Cortex of kidney (tissue), 1 donor: ENCODE measurements at places on chromosomes 5 and 9.

DNA sequence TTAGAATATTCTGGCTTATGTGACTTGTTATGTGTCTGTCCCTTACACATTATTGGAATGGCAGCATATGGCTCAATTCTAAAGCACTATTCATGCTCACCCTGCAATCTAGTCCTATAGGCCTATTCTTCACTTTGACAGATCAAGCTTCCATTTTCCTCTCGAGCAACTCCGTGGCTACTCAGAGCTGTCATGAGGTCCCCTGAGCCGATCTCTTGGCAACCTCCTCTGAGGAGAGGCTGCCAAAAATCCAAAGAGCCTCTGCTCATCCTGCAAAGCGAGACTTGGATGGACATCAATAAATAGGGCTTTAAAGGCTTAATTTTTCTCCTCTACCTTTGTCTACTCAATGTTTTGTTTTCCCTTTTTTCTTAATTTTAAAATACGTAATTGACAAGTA is 163.8 kb downstream of the GABRB2 start:
- no peak for DNase-seq

- DNase-seq, result no peak
Observed at GRCh38 chr5:20230010-20230409, 242.0 kb upstream of the CDH18 start.

DNA sequence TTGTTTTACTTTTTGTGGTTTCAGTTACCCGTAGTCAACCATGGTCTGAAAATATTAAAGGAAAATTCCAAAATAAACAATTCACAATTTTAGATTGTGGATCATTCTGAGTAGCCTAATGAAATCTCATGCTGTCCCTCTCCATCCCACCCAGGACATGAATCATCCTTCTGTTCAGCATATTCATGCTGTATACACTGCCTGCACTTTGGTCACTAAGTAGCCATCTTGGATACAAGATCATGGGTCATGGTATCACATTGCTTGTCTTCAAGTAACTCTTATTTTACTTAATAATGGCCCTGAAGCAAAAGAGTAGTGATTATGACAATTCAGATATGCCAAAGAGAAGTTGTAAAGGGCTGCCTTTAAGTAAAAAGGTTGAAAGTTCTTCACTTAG is 536.5 kb upstream of the ACO1 start:
- DNase-seq, result no peak

GRCh38 chr5:31832966-31833365 is 194.0 kb downstream of the PDZD2 start:
- DNase-seq, result no peak

GRCh38 chr5:174303035-174303434 is 257.5 kb downstream of the NSG2 start:
- no peak for DNase-seq

DNA sequence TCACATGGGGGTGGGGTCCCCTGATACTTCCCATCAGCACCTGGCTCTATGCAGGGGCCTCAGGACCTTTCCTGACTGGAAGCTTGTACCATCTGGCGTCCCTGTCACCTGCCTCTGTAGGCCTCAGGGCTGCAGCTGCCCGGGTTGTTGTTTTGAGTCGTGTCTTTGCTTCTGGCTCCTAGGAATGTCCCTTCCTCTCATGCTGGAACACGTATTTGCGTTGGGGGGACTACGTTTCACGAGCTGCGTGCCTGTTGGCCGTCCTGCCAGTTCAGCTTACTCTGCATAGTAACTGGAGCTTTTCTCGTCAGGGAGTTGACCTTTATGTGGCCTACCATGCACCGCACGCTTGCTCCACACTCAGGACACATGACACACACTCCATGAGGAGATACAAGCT is 54.9 kb upstream of the IRX4 start:
- no peak for DNase-seq

- no peak for DNase-seq
Observed at GRCh38 chr5:81183811-81184748, 49.0 kb upstream of the CKMT2 start.

- DNase-seq, result no peak
Observed at GRCh38 chr9:101536938-101537337, 3.3 kb downstream of the RNF20 start.

DNA sequence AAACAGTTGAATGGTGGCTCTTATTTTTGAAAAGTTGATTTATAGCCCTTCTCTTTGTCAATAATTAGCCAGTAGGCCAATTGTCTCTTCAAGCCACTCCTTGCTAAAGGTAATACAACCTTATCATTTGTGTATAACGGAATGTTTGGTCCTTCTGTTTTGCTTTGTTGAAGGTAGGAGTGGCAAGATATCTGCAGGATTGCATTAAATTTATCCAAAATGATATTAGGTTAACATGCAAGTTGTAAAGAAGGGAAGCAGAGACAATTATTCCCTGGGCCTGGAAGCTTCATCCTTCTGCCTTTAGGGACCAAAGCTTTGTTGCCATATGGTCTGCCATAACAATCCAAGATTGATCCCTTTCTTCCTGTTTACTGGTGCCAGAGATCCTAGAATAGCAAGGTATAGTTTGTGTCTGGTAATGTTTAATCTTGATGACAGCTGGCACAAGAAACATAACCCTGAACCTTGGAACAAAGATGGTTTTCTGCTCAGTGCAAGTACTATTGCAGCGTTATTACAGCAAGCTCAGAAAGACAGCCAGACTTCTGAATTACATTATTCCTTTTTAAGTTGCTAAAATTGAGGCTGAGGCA is 15.5 kb upstream of the FSD1L start:
- no peak for DNase-seq

- no peak for DNase-seq
Observed at GRCh38 chr5:138466125-138466899, 1.0 kb downstream of the EGR1 start.

DNA sequence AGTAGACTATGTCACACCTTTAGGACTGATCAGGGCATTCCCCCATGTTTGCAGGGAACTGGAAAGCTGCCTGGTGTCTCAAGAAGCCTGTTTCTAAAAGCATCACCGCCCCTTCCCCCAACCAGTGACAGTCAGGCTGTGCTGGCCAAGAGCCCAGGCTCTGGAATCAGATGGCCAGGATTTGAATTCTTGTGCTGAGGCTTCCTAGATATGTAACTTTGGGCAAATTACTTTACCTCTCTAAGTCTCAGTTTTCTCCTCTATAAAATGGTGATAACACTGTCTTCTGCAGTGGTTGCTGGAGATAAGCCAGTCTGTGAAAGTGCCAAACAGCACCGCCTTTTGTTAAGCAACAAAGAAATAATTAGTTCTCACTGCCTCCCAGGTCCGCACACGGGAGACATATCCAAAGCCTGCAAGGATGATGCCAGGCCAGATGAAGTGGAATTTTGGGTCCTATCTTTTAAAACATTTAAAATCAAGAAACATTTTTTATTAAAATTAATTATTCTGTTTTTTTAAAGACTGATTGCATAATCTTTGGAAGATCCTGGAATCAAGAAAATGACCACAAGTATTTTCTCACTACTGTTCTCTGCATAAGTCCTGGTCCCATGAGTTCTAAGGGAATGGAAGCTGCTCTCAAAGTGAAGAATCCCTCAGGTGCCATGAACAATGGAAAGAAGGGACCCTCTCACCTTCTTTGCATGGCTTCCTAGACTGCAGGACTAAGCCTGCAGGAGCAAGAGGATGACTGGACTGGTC is 13.9 kb downstream of the SLC31A2 start:
- no peak for DNase-seq

- DNase-seq, result no peak
Observed at GRCh38 chr9:128913048-128913900, 7.5 kb upstream of the PHYHD1 start.

- DNase-seq, result no peak
Observed at GRCh38 chr5:113024076-113024697, 47.6 kb downstream of the DCP2 start.

DNA sequence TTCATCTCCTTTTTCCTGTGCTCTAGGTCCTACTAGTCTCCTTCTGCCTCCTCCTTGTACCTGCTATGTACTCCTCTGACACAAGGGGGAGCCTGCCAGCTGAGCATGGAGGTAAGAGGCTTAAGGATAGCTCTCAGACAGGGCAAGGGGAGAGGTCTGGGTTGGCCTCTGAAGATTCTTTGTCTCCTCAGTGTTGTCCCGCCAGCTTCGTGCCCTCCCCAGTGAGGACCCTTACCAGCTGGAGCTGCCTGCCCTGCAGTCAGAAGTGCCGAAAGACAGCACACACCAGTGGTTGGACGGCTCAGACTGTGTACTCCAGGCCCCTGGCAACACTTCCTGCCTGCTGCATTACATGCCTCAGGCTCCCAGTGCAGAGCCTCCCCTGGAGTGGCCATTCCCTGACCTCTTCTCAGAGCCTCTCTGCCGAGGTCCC is 3.8 kb downstream of the CREB3 start:
- DNase-seq, result no peak

- no peak for DNase-seq
Observed at GRCh38 chr5:101942321-101942882, 353.7 kb downstream of the SLCO4C1 start.

DNA sequence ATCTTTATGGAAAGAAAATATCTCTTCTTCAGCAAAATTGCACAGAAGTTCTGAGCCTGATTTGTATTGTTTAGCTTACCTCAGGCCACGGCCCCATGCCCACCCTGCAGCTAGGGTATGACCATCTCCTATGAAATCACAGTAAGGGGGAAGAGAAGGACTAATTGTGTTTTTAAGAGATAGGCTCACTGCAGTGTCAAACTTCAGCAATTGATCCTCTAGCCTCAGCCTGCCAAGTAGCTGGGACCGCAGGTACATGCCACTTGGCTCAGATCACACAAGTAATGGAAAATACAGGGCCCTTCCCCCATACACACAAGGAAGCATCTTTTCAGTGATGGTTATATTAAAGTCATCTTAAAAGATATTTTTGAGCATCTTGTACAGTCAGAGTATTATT is 60.0 kb downstream of the DMAC1 start:
- DNase-seq, result no peak

DNA sequence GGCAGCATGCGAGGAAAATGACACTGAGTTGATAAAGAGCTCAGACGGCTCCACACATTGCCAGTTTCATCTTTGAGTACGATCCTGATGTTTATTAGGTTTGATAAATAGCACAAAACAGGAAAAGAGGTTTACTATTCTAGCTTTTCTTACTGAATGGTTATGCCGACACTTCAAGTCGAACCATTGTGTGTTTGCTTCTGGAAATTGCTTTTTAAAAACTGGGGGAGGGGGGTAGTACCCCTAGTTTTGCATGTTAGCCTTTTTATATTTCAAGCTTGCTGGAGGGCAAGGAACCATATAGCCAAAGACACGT is 5.2 kb downstream of the PTCH1 start:
- no peak for DNase-seq

DNA sequence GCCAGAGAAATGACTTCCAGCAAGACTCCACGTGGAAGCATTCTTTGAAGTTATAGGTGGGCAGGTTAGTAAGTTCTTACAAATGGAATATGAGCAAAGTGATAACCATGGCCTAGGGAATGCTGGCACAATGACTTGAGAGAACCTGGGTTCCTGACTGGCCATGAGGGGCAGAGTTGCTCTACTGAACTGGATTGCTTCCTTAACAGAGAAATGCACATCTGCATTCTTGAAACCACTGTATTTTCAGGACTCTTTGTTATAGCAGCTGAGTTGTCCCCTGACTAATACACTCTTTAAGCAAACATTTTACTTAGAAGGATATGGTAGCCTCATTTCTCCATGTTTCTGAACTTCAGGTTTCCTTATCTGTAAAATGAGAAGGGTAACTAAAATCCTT is 108.3 kb upstream of the GNA14 start:
- DNase-seq, result no peak

DNA sequence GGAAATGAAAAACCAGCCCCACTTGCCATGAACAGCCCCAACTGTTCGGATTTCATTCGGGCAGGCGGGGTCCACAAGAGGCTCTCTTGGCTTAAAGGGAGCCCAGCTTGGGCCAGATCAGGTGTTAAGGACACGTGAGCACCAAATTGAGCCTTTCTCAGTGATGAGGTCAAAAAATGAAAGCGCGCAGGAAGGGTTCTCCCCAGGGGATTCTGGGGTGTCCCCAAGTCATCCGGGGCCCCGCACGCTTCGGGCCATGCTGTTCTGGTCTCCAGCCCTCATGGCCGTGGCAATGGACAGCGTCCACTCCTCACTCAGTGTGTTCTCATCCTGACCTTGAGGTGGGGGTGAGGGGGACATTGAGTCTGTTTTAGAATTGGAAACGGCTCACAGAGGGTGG is 10.9 kb downstream of the AK1 start:
- DNase-seq, result no peak

- no peak for DNase-seq
Observed at GRCh38 chr5:158722940-158723339, 376.8 kb downstream of the EBF1 start.

DNA sequence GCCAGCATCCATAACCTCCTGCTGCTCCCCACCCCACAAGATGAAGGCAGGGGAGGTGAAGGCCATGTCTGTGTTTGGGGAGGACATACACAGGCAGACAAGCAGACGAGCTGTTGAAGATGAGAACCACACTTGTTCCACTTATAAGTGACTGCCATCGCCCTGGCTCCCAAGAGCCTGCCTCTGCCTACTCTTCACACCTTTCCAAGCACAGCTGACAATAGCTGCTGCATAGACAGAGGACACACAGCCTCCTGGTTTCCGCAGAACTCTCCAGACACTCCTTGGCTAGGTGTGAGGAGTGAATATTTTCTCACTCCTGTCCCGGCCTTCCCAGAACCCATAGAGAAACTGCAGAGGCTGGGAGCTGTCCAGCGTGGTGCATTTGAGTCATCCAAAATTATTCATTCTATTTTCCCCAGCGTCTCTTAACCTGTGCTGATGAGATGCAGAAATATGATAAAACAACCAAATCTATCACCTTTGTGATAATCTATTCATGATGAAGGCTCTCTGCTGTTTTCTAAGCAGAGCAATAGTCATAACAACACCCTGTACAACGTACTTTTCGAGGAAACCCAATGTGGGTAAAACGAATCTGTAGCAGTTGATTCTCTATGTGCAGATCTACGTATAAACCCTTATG is 24.7 kb downstream of the KLF9 start:
- DNase-seq, result no peak

DNA sequence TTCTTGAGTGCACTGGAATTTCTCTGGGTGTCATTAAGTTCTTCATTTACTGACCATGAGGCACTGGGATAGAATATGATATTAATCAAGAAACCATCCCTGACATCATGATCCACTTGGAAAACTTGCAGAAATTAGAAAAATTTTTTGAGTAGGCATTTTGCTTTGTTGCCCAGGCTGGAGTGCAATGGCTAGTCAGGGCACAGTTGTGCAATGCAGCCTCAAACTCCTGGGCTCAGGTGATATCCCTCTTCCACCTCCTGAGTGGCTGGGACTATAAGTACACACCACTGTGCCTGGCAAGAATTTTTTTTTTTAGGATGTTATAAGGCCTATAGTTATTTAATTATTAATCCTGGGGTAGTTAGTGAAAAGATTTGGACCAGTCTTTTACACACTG is 106.5 kb downstream of the STK32A start:
- DNase-seq, result no peak

GRCh38 chr5:77776554-77777206 is 541 bp upstream of the TBCA start:
- DNase-seq, result no peak

GRCh38 chr5:91670122-91670521 is 287.0 kb upstream of the ARRDC3 start:
- no peak for DNase-seq

DNA sequence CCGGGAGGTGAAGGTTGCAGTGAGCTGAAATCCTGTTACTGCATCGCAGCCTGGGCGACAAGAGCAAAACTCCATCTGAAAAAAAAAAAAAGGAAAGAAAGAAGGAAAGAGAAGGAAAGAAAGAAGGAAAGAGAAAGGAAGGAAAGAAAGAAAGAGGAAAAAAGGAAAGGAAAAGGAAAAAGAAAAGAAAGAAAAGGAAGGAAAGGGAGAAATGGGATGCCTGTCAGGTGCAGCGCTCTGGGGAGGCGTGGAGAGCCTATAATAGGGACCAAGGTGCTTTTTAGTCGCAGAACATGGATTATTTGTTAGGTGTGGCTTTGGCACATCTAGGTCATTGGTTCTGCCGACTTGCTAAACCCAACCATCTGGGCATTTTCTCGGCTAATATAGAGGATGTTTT is 17.9 kb downstream of the EXOSC2 start:
- no peak for DNase-seq
